ENCODE measurements at places on chromosomes 2 and 18. TPM values are rescaled to one million over a fixed set of nuclear protein-coding genes. Genes with fewer than 3 reads are reported as not detected.

The SAG gene
- total RNA-seq: not detected

The DSC2 gene
- total RNA-seq: 7.4 TPM

The ADAM17 gene
- 49.1 TPM for total RNA-seq

The CFC1 gene
- not detected for total RNA-seq

The ALPI gene
- not detected for total RNA-seq

Measured in sciatic nerve (tissue), 2 donors.